Activated naive CD4-positive, alpha-beta T cell (primary cell): ENCODE measurements at places on chromosomes 11 and 22.

- no peak for DNase-seq
Measured at GRCh38 chr22:22578702-22579424, 19.8 kb upstream of the PRAME start.

GRCh38 chr11:64846998-64847666 is 2.7 kb upstream of the CDC42BPG start:
- DNase-seq = peak; percentile 94

GRCh38 chr22:46043816-46044620 is 67.1 kb upstream of the WNT7B start:
- no peak for DNase-seq

DNA sequence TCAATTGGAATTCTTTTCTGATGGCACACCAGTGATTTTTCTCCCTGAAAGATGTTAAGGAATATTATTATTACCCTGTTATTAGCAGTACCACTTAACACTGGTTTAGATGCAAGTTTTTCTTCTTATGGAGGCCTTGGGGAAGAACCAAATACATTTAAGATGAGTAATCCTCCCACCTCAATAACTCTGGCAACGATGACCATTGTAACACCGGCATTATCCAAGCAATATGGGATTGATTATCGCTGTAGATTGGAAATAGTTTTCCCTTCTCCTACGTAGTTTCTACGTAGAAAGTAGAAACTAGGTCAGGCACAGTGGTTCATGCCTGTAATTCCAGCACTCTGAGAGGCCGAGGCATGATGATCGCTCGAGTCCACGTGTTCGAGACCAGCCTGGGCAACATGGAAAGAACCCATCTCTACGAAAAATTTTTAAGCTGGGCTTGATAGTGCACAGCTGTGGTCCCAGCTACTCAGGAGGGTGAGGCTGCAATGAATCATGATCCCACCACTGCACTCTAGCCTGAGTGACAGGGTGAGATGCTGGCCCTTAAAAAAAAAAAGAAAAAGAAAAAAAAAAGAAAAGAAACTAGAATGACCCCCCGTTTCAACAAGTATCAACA is 45.5 kb downstream of the PACSIN2 start:
- DNase-seq = no peak

DNA sequence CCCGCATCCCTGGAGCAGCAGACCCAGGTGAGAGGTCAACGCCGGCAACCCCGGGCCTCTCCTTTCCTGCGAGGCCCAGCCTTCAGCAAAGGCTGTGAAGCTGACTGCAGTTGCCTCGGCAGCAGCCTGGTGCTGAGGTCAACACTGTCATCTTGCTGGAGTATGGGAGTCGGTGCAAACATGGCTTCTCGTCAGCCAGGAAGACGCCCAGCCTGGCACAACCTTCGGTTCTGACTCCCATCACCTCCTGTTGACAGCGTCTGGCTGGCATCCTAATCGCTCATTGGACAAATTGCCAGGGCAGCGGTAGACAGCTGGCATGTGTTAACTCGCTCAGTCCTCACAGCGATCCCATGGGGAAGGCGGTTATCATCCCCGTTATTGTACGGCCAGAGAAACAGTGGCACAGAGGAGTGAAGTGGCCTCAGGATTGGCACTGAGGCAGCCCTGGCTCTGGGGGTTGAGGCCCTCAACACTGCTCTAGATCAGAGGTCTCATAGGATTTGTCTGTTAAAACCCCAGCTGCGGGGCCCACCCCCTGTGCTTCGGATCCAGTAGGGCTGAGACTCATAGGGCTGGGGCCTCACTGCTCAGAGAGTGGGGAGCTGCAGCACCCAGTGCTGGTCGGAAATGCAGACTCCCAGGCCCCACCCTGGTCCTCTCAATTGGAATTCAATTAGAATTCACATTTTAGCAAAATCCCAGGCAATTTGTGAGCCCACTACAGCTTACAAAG is 39.3 kb upstream of the TP53I11 start:
- DNase-seq = no peak

DNA sequence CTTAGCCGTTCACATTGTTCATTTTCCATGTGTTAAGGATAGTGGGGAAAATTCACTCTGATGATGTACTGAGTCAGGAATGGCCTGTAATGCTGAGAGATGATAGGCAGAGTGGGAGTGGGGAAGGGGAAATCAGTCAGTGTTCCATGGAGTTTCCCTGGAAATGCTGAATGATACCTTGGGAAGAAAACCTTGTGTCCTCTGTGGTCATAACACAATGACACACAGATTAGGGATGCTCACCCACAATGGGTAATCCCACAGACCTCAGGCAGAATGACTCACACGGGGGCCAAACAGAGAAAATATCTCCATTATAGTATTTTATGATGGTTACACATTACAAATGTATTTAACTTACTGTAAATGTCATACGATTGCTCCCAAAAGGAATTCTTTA is 118.0 kb downstream of the SNX19 start:
- no peak for DNase-seq

DNA sequence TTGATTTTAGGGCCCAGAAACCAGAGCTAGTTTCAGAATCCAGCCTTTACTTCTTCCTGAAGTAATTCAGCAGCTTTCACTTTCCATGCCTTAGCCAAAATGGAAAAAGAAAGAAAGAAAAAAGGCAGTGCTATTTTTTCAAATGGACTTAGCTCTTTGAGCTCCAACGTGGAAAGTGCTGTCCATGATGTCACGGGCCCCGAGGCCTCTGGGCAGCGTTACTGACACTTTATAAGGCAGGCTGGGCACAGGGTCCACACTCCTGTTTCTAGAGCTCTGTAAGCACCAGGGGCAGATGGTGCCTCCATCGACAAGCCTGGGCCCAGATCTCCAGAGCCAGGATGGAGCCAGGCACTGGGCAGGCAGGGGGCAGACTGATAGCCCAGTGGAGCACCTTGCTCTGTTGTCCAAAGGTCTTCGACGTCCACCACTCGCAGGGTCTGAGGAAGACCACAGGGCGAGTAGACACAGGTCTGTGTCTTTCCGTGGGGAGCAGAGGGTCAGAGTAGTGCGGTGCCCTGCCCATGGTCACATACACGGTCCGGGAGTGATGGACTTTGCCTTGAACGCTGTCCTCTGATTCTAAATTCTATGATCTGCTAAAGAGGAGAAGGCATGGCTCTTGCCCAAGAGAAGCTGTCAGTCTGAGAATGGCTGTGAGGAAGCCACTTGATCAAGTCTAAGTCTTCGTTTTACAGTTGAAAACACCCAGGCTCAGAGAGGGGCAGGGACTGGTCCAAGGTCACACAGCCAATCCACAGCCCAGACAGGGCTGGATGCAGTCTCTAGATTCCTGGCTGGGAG is 22.0 kb upstream of the WNT11 start:
- DNase-seq = no peak

- DNase-seq = no peak
Measured at GRCh38 chr11:45736424-45736823, 68.5 kb upstream of the SLC35C1 start.

DNA sequence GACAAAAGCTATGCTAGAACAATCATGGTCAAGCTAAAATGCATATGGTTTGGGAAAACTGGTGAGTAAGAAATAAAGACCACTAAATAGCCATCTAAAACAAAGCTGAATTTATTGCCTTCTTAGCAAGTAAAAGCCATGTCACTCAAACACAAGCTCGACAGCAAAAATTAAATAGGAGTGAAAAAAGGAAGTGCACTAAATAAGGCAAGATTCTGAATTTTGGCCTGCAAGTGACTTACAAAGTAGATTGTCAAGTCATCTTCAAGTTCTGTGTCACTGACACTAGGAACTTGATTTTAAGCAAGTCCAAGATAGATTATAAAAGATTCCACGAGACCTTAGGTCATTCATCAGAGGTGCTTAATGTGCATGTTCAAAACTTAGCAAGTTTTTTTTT is 27.4 kb downstream of the TUG1 start:
- no peak for DNase-seq

DNA sequence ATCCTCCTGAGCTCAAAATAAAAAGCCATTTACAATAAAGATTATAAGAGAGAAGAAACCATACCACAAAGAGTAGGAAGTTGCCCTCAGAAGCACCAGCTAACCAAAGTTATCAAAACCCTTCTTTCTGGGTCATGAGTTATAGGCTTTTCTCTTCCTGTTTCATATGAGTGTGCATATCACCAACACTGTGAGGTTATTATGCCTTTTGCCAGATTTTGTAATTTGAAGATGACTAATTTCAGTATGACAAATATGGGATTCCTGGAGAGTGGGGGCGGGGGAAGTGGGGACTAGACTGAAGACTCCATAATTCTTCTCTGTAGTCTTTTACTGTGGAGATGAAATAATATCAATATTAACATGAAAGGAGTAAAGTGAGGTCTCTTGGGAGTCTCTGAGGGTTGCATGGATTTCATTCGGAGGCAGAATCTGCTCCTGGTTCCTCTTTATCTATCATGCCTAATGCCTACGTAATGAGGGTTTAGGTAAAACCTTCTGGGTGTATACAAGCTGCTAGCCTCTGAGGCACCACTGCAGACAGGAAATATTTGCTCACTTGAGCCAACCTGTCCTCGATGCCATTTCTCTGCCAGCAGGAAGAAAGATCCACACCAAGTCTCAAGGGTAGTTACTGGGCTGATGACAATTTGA is 2.1 kb downstream of the LPXN start:
- DNase-seq = peak; percentile 6

GRCh38 chr22:24059121-24059520 is 48.0 kb downstream of the CABIN1 start:
- DNase-seq = no peak

DNA sequence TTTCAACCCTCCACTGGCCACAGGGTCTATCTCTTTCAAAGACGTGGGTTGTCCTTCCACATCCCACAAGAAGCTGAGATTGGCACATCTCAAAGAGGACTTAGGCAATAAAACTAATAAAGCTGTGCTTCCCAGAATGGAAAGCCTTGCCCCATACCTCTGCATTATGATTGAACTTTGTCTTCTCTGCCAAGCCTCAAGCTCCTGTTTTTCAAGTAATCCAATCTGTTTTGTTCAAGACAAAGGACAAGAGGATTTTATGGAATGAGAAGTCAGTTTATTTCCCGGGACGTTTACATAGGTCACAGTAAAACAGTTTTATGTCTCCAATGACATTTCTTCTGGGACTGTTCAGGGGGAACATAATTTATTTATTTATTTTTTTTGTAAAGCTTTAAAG is 108.4 kb downstream of the GALNT18 start:
- no peak for DNase-seq

DNA sequence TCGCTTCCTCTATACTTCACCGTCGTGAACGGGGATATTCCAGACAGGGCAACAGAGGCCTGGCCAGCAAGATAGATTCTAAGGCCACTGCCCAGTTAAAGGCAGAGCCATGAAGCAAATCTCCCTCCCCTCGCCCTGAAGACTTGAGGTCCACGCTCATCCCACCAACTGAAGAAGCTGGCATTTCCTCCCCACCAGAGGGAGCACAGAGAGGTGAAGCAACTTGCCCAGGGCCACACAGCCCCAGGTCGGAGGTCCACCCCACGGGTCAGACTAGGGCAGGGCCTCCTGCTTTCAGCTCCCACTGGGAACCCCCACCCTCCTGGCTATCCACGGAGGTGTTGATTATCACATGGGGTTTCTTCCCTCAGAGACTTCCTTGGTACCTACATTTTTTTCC is 27.4 kb downstream of the MN1 start:
- no peak for DNase-seq

- peak; percentile 9 for DNase-seq
Measured at GRCh38 chr22:40009951-40010671, 15.4 kb downstream of the FAM83F start.

- no peak for DNase-seq
Measured at GRCh38 chr11:73759610-73760134, 1.2 kb downstream of the RAB6A start.

DNA sequence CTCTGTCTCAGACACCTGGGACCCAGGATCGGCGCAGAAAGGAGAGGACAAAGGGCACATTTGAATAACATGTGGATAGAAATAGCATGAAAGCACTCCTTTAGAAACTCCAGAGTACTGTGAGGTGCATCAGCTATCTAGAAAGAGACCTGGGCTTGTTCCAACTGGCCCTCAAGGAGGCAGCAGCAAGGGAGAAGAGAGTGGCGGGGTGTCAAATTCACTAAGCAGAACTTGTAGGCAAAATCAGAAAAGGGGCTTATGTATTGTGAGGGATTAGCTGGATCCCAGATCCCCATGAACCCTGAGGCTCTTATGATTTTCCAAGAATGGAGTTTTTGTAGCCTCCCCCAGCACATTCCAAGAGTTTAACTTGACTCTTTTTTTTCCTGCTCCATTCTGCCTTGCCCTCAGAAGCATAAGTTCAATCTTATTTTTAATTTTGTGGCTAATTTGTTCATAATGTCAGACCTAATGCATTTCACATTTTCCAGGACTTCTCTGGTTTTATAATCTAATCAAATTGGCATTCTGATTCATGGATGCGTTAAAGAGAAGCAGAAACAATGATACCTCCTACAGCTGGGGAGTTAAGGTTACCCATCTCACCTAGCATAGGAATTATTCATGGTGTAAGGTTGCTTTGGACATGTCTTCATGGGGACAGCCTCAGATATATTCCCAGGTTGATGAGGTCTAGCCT is 33.6 kb downstream of the USH1C start:
- DNase-seq = no peak
